ENCODE measurements at places on chromosomes 3 and 15.

DNA sequence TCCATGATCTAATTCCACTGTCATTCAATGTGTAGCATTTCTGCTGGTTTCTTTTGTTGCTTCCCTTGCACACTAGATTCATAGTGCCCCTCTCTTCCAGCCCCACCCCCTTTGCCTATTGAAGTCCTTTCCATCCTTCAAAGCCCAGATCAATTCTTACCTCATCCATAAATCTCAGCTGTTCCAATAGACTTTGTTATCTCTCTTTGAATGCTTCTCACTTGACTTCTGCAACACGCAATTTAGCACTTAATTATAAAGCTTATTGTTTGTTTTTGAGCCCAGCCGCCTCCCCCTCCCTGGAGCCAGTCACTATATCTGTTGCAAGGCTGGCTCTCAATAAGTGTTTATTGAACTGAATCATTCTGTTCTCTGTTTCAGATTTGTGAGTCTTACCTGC lies 174.6 kb upstream of the TBL1XR1 start:
- no peak for DNase-seq

- DNase-seq: no peak
Observed at GRCh38 chr15:78392430-78392829, 45.6 kb upstream of the IREB2 start.

DNA sequence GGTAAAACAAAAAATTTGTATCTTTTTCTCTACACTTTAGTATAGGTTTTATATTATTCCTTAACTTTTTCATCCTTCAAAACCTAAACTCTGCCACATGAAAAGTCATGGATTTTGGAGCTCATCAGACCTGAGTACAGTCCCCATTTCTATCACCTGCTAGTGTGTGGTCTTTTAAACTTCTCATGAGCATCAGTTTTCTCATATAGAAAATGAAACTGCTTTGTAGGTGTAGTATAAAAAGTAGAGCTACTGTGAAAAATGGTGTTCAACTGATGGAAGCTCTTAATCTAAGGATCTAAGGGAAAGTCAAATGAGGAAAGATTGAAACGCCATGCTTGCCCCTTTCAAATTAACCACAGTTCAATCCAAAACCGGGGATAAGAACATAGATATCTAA lies 686.5 kb downstream of the MECOM start:
- no peak for DNase-seq

DNA sequence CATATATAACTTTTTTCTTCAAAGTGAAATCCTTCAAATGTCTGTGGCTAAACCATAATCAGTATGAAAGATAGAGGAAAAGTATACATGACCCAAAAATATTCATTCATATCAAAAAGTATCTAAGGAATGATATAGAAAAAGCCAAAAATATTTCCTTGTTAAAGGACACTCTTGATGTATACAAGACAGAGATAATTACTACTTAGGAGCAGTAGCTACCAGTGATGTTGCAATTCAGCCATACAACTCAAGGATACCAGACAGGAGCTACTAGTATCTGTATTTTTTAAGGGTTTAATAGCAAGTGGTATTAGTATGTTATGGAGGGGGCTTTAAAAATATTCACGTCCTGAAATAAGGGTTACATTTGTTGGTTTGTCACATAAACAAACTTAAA lies 37.0 kb downstream of the FBXL22 start:
- no peak for DNase-seq

- DNase-seq: no peak
Observed at GRCh38 chr15:33500432-33501195, 189.8 kb downstream of the RYR3 start.

- no peak for DNase-seq
Observed at GRCh38 chr15:79136434-79137046, 46.0 kb upstream of the RASGRF1 start.

GRCh38 chr15:68149059-68149458 lies 56.1 kb downstream of the CALML4 start:
- DNase-seq: no peak

GRCh38 chr3:49329186-49329585 lies 10.7 kb downstream of the USP4 start:
- no peak for DNase-seq

GRCh38 chr15:49904296-49904695 lies 214.7 kb downstream of the ATP8B4 start:
- no peak for DNase-seq

DNA sequence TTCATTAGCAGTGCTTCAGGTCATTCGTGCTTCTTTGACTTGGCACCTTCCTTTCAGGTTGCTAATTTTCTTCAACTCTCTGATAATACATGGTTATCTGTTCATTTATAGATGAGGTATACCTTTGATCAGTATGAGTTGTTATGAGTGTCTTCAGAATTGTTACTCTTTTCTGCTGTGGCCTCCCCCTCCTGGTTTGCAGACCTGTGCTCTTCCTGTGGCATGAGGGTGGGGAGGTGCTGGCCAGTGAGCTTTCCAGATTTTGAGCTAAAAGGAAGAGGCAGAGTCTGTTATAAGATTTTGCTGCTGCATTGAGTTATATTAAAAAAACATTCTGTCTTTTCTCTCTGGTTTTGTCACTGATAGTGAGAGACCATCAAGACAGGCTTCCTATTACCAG lies 30.8 kb upstream of the GOLGA6L9 start:
- DNase-seq: no peak

GRCh38 chr3:23608650-23609049 lies 197.1 kb upstream of the UBE2E1 start:
- DNase-seq: no peak

DNA sequence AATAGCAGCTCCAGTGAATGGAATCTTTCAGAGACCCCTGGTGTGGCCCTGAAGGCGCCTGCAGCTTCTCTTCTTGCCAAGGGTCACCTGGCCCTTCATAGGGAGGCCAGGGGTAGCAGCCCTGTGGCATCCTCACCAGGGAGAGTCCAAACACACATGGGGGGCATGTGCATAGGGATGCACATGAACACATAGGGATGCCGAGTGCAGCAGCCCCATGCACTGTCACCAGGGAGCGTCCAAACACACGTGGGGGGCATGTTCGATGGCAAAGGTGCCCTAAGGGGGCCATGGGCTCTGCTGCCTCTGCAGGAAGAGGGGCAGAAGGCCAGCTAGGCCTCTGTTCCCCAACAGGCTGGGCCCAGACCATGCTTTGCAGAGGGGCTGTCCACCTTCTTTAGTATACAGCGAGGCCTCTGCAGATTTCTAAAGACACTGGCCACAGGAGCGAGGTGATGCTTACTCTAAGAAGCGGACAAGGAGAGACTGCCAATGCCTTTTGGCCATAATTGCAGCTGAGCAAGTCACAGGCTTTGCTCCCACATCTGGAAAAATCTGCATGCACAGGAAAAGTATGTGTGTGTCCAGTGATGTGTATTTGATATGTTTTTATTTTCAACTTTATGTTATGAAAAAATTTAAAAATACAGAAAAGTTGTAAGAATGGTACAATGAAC lies 21.0 kb downstream of the ANAPC13 start:
- DNase-seq: no peak

GRCh38 chr15:33380406-33380805 lies 69.6 kb downstream of the RYR3 start:
- DNase-seq: no peak

DNA sequence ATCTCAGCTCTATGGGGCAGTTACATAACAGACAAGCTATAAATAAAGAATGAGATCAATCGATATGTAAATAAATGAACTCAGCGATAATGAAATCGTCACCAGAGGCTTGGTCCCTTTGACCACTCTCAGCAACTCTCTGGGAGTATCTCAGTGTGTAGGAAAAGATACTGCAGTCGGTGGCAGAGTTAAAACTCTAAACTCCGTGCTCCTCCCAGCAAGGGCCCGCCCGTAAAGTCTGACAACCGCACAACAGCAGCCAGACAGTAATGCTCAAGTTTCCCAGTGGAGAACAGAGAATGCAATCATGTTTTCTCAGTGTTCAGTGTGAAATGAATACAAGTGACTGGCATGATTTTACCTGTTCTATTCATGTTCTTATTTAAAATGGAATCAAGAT lies 28.3 kb upstream of the IGF1R start:
- no peak for DNase-seq

DNA sequence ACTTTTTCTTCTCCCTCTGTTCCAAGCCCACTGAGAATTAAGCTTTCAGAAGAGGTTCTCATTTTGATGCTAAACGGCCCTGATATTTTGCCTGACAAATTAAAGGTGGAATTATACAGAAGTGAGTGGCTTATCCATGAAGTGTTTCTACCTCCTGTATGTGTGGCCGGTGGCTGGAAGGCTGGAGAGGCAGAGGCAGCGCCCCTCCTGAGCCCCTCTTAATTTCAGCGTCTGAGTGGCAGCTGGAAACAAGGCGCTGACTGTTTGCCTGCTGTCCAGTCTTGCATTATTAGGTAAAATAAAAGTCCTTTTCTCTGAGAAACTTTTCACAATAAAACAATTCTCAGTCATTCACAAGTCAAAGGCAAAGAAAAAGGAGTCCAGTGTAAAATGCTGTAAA lies 685.7 kb downstream of the MCTP2 start:
- no peak for DNase-seq

DNA sequence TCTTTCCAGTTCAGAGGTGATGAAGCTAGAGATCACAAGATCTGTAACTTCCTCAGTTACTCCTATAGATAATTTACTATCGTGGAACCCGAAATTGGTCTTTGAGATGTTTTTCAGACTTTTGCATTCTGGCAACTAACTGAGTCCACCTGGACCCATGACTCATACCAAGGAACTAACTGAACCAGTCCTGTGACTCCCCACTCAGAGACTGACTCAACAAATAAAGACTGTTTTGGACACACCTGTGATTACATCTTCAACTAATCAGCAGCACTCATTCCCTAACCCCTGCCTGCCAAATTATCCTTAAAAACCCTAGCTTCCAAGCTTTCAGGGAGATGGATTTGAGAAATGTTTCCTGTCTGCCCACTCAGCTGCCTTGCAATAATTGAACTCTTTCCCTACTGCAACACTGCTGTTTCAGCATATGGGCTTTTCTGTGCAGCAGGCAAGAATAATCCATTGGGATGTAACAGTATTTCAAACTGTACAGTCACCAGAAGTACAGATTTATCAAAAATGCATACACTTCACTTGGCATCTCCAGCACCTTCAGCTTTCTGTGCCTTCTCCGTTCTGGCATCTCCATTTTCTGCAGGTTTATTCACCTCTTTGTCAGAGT lies 57.7 kb downstream of the GATM start:
- DNase-seq: no peak

GRCh38 chr15:47959617-47960413 lies 161.0 kb upstream of the SLC24A5 start:
- DNase-seq: peak; percentile 37

GRCh38 chr3:188370081-188370830 lies 216.3 kb downstream of the LPP start:
- DNase-seq: no peak

DNA sequence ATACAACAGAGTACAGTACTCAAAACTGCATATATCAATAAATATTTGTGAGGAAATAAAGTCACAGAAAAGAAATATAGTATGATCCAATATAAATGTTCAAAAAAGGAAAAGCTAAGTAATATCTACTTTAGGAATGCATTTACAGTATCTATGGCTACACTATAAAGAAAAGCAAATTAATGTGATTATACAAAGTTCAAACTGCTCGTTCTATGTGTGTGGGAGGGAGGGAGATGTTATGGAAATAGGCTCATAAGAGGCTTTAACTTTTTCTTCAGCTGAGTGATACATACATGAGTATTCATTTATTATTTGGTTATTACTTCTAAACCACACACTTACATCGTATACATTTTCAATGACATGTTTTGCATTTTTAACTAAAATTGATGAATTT lies 377.7 kb upstream of the AGTR1 start:
- no peak for DNase-seq

DNA sequence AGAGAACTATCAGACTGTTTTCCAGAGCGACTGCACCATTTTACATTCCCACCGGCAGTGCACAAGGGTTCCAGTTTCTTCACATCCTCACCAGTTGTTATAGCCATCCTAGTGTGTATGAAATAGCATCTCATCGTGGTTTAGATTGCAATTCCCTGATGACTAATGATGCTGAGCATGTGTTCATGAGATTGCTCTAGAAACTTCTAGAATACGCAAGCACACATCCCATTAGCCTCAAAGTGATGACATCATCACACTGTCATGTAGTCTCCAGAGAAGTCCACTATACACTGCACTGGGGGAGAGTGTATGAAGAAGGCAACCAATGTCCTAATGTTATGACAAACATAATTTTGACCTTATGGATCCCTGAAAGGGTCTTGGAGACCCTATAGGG lies 30.1 kb downstream of the FBLN2 start:
- DNase-seq: no peak

DNA sequence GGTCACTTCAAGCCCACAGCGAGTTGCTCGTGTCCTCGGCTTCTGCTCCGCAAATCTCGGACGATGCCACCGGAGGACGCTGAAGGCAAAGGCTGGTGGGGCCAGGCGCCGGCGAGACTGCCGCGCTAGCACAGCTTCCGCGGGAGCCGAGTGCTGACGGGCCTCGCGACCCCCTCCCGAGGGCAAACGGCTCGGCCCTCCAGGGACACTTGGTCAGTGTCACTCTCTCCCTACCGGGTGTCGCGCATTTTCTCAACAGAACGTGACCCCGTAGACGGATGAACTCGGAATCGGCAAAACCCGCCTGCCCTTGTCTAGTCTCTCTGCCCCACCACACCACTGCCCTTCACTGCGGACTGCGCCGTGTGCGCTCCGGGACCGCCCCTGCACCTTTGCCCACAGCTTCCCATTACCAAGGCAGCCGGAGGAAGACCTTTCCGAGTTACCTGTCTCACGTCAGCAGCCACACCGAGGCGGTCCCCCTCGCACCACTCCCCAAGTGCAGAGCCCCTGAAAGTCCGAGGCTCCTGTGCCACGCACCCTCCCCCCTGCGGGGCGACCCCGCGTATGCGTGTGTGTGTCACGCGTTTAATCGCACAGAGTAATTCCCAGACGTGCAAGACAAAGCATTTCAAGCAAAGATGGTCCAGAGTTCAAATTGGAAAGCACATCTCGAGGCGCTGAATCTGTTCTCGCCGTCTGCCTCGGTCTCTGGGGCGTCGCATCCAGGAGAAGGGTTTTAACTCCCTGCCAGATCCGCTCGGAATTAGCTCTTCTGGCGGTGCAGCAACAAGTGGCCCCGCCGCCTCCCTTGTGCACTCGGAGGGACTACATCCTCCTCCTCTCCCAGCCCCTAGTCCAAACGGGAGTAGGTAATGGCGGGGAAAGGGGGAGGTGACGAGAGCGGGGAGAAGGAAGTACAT lies 245.0 kb upstream of the TOPAZ1 start:
- DNase-seq: peak; percentile 78

GRCh38 chr3:57948080-57948671 lies 60.0 kb upstream of the FLNB start:
- DNase-seq: no peak

DNA sequence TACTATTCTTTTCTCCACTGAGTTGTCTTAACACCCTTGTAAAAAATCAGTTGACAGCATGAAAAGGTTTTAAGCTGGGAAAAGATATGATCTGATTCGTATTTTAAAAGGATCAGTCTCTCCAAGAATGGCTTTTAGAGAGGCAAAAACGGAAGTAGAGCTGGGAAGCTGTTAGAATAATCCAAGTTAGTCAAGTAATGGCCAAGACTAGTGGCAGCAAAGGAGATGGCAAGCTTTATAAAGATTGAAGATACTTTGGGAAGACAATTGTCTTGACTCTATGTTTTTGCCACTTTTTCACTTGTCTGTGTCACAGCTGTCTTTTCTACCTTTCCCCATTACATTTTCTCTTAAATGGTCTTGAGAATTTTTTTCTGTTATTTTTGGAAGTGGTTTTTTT lies 243.5 kb upstream of the MANF start:
- no peak for DNase-seq

Data from GM12865 (cell line).